ENCODE measurements at places on chromosomes 11 and 22. TPM values are rescaled to one million over a fixed set of nuclear protein-coding genes. Genes with fewer than 3 reads are reported as not detected.
A peak's percentile ranks its signal among the peaks of the same experiment; 100 is the strongest.

DNA sequence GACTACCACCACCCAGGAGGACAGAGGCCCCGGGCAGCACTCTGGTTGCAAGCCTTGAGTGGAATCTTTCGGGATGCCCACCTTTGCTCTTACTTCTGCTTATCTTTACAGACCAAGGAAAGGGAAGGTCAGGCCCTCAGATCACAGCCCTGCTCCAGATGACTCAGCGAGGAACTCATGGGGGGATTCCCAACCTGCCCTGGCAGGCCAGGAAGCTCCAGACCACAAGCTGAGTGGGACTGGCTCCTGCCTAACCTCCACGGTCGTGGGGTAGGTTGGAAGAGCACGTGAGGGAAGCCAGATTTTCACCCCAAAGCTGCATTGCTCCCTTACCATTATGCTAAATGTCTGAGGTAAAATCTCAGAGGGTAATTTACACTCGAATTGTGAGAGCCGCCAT is 11.8 kb downstream of the TBC1D10A start:
- H3K27ac ChIP-seq: no peak overlapping the region
- H3K4me1 ChIP-seq: peaks cover 53% of the 10 kb centered on the region
- H3K27me3 ChIP-seq: no peaks in the 10 kb centered on the region
- H3K36me3 ChIP-seq: no peaks in the 10 kb centered on the region
- no peak overlapping the region for H3K4me3 ChIP-seq
- no peak for DNase-seq

DNA sequence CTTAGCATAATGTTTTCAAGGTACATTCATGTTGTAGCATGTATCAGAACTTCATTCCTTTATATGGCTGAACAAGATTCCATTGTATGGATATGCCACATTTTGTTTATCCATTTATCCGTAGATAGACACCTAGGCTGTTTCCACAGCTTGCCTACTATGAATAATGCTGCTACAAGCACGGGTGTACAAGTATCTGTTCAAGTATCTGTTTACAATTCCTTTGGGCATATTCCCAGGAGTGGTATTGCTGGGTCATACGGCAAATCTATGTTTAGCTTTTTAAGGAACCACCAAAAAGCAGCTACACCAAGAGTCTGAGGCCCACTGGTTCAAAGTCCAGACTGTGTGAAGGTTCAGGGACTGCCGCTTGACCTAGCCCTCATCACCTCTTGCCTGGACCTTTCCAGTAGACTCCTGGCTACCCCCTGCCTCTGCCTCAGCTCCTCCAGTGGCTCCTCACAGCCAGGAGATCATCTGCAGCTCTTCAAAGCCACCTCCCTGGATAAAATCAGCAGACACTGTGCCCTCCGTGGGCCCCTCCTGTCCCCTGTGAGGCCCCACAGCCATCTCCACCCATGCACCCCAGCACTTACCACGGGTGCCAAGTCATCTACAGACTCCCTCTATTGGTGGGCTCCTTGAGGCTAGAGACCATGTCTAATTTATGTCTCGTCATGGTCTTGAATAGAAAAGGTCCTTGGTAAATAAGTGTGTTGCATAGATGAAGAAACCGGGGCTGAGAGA is 160.3 kb downstream of the MN1 start:
- no peaks in the 10 kb centered on the region for H3K36me3 ChIP-seq
- H3K27ac ChIP-seq: no peak overlapping the region
- H3K27me3 ChIP-seq: no peaks in the 10 kb centered on the region
- H3K4me1 ChIP-seq: no peaks in the 10 kb centered on the region
- H3K4me3 ChIP-seq: no peak overlapping the region

- DNase-seq: no peak
- no peaks in the 10 kb centered on the region for H3K36me3 ChIP-seq
- H3K4me3 ChIP-seq: no peak overlapping the region
- no peaks in the 10 kb centered on the region for H3K27me3 ChIP-seq
- no peak overlapping the region for H3K27ac ChIP-seq
- peaks cover 8% of the 10 kb centered on the region for H3K4me1 ChIP-seq
Measured at GRCh38 chr11:94151903-94152677, 23.4 kb downstream of the PANX1 start.

The SLN gene
- polyA plus RNA-seq: 5.1 TPM

GRCh38 chr22:38921120-38921519 is 36.3 kb upstream of the APOBEC3A start:
- peaks cover 4% of the 10 kb centered on the region for H3K4me1 ChIP-seq
- no peak overlapping the region for H3K4me3 ChIP-seq

The OR5B21 gene
- polyA plus RNA-seq: not detected

- H3K27ac ChIP-seq: peak overlapping the region; percentile 78
- H3K36me3 ChIP-seq: no peaks in the 10 kb centered on the region
- peaks cover 32% of the 10 kb centered on the region for H3K4me1 ChIP-seq
Measured at GRCh38 chr11:12827929-12828812, 153.9 kb downstream of the TEAD1 start.

The IGSF9B gene
- polyA plus RNA-seq: 4.2 TPM

The GSTT2B gene
- 11.8 TPM for polyA plus RNA-seq

Measured in ovary (tissue), 10 donors.